ENCODE measurements at places on chromosomes 6 and 20. TPM values are rescaled to one million over a fixed set of nuclear protein-coding genes. Genes with fewer than 3 reads are reported as not detected.

- no peaks in the 10 kb centered on the region for H3K27me3 ChIP-seq
- H3K4me3 ChIP-seq = no peak overlapping the region
- H3K27ac ChIP-seq = no peak overlapping the region
- H3K4me1 ChIP-seq = no peaks in the 10 kb centered on the region
- no peak for DNase-seq
Measured at GRCh38 chr20:35492352-35492751, 37.0 kb downstream of the CEP250 start.

- no peaks in the 10 kb centered on the region for H3K4me1 ChIP-seq
- H3K27ac ChIP-seq = no peak overlapping the region
- no peaks in the 10 kb centered on the region for H3K36me3 ChIP-seq
- no peak overlapping the region for H3K4me3 ChIP-seq
Measured at GRCh38 chr6:29112135-29112534, 4.3 kb downstream of the OR2J3 start.

- H3K27me3 ChIP-seq = no peaks in the 10 kb centered on the region
- no peak overlapping the region for H3K4me3 ChIP-seq
- no peaks in the 10 kb centered on the region for H3K36me3 ChIP-seq
- no peak for DNase-seq
- H3K27ac ChIP-seq = no peak overlapping the region
- peaks cover 35% of the 10 kb centered on the region for H3K4me1 ChIP-seq
Measured at GRCh38 chr6:107416145-107416544, 43.2 kb downstream of the PDSS2 start.

OOEP gene
- not detected for polyA plus RNA-seq

PPP1R3G gene
- polyA plus RNA-seq = 0.12 TPM

DNA sequence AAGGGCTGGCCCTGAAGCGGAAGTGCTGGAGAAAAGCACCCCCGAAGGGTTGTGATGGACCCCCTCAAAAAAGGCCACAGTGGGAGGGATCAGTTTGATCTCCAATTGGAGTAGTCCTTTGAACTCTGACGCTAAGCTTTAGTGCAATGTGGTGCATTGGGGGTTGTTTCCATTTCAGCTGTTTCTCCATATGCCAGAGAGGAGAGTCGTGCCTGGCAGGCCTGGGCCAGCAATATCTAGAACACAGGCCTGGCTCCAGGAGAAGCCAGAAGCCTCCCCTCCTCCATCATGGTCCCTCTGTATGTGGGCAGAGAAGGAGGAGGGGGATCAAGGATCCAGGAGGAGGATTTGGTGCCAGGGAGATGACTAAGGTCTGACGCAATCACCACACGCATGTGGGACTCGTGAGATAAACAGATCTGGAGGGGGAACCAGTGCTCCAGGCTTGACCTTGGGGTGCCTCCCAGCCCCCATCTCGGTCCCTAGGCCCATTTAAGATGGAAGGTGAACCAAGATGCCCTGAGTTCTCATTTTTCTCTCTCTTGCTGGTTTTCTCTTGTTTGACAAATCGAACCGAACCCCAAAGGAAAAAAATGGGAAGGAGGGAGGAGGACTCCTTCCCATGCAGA, 517.4 kb upstream of the JARID2 start:
- no peaks in the 10 kb centered on the region for H3K4me1 ChIP-seq
- no peaks in the 10 kb centered on the region for H3K27me3 ChIP-seq
- peak overlapping the region; percentile 57 for H3K27ac ChIP-seq
- no peak overlapping the region for H3K4me3 ChIP-seq
- H3K36me3 ChIP-seq = no peaks in the 10 kb centered on the region

DNA sequence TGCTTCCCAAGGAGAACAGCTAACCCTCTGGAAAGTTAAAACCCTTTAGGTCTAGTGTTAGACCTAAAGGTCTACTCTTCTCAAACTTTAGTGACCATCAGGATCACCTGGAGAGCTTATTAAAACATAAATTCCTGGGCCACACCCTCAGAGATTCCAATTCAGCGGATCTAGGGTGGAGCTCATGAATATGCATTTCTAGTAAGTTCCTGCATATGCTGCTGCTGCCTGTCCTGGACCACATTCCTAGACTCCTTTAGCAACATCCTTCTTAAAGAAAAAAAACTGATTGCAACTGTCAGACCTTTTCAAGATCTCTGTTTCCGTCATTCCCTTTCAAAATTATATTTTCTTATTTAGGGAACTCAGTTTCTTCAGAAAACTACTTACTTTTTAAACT, 31.2 kb downstream of the SNAP25 start:
- H3K27ac ChIP-seq = no peak overlapping the region
- no peak for DNase-seq
- no peaks in the 10 kb centered on the region for H3K27me3 ChIP-seq
- no peaks in the 10 kb centered on the region for H3K36me3 ChIP-seq
- no peaks in the 10 kb centered on the region for H3K4me1 ChIP-seq
- H3K4me3 ChIP-seq = no peak overlapping the region

- no peak for DNase-seq
- no peaks in the 10 kb centered on the region for H3K27me3 ChIP-seq
- H3K4me3 ChIP-seq = no peak overlapping the region
- peaks cover 7% of the 10 kb centered on the region for H3K4me1 ChIP-seq
Measured at GRCh38 chr20:47484303-47484702, 17.4 kb upstream of the NCOA3 start.

- H3K4me3 ChIP-seq = no peak overlapping the region
- H3K27ac ChIP-seq = peak overlapping the region; percentile 88
- no peaks in the 10 kb centered on the region for H3K36me3 ChIP-seq
- no peak for DNase-seq
Measured at GRCh38 chr20:50310673-50311051, 120.0 kb downstream of the CEBPB start.

GRCh38 chr20:13458860-13459451, 179.8 kb downstream of the TASP1 start:
- H3K4me3 ChIP-seq = no peak overlapping the region
- DNase-seq = no peak
- no peaks in the 10 kb centered on the region for H3K4me1 ChIP-seq
- H3K27me3 ChIP-seq = no peaks in the 10 kb centered on the region
- no peak overlapping the region for H3K27ac ChIP-seq

DNA sequence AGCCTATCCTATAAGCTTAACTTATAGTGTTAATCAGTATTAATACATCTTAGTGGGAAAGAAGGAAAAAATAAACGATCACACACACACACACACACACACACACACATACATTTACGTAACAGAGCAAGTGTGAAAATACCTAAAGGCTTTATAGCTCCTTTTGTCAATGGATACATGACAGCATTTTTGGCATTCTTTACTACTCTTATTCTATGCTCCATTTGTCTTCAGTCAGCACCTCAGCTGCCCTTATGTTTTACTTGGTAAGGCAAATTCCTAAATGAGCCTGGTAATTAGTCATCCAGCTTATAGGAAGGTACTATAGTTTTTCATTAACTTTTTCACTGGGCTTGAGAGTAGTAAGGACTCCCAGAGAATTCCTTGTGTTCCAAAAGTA, 25.1 kb upstream of the SLC17A3 start:
- no peak for DNase-seq
- no peak overlapping the region for H3K4me3 ChIP-seq
- H3K4me1 ChIP-seq = no peaks in the 10 kb centered on the region
- no peaks in the 10 kb centered on the region for H3K36me3 ChIP-seq
- no peaks in the 10 kb centered on the region for H3K27me3 ChIP-seq
- H3K27ac ChIP-seq = no peak overlapping the region

GRCh38 chr6:142886431-142887170, 58.4 kb downstream of the HIVEP2 start:
- H3K4me3 ChIP-seq = no peak overlapping the region
- H3K4me1 ChIP-seq = peaks cover 44% of the 10 kb centered on the region
- H3K36me3 ChIP-seq = no peaks in the 10 kb centered on the region
- H3K27me3 ChIP-seq = no peaks in the 10 kb centered on the region
- peak; percentile 78 for DNase-seq

TAF11 gene
- polyA plus RNA-seq = 40.8 TPM

DNA sequence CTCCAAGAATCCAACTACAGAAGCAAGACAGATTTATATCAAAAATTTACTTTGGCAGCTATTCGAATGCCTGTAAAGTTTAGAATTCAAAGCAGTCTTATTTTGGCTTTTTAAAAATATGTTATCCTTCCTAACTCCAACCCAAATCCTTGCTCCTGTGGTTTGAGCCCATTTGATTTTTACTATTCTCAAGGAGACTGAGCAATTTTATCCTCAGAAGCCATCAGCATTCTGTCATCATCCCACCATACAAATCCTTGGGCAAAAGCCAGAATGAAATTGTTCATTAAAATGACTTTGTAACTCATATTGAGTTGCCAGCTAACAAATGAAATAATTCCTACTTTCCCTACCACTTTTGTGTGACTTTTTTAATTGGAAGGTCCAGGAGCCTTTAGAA, 392.8 kb downstream of the ADGRB3 start:
- H3K36me3 ChIP-seq = no peaks in the 10 kb centered on the region
- no peak overlapping the region for H3K27ac ChIP-seq
- H3K4me1 ChIP-seq = no peaks in the 10 kb centered on the region

DNA sequence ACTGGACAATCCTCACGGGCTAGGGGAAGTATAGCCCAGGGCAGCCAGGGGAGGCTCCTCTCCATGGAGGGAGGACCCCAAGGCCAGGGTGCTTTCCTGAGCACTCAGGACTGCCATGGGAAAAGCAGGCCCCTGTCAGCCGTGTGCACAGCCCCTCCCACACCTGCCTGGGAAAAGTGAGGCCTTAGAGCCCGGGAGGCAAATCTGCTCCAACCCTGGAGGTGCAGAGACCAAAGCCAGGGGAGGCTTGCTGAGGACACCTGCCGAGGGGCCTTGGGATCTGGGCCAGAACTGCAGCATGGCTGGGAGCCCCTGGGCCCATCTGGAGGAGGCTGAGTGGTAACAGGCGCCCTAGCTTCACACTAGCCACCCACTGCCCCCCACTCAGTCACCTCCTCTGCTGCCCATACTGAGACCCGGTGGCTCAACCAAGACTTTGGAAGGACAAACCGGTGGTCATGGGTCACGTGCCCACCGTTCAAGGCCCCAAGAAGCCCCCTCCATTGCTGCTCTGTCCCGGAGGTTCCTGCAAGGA, 55.2 kb downstream of the YTHDF1 start:
- H3K27ac ChIP-seq = no peak overlapping the region
- no peaks in the 10 kb centered on the region for H3K4me1 ChIP-seq
- peaks cover 31% of the 10 kb centered on the region for H3K27me3 ChIP-seq
- DNase-seq = no peak

GRCh38 chr6:10425975-10426780, 11.3 kb upstream of the TFAP2A start:
- DNase-seq = peak; percentile 80
- H3K4me1 ChIP-seq = peaks cover 31% of the 10 kb centered on the region
- H3K4me3 ChIP-seq = peak overlapping the region; percentile 49
- H3K27me3 ChIP-seq = peaks cover 58% of the 10 kb centered on the region

NELFE gene
- polyA plus RNA-seq = 75.8 TPM

ESF1 gene
- 8.1 TPM for polyA plus RNA-seq

- no peak for DNase-seq
- no peak overlapping the region for H3K4me3 ChIP-seq
Measured at GRCh38 chr20:1537731-1538058, 19.8 kb downstream of the SIRPD start.

DNA sequence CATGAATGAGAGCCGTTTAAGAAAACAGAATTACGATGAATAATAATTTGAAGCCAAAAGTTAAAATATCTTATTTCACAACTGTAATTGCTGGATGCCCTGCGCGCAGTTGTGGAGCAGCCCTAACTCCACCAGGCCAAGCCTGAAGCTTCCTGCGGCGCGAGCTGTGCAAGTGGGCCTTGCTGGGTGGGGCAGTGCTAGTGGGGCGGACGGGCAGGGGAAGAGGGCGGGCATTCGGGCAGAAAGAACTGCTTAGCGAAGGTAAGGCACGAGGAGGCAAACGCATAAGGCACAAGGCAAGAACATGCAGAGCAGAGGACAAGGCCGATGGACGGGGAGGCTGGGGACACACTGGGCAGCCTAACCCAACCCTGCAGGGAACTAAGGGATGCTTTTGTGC, 2.3 kb downstream of the HLA-DQB2 start:
- DNase-seq = no peak
- no peak overlapping the region for H3K27ac ChIP-seq
- peaks cover 37% of the 10 kb centered on the region for H3K27me3 ChIP-seq
- no peaks in the 10 kb centered on the region for H3K36me3 ChIP-seq
- no peak overlapping the region for H3K4me3 ChIP-seq

GRCh38 chr6:154249499-154250298, 106.9 kb downstream of the IPCEF1 start:
- H3K27me3 ChIP-seq = no peaks in the 10 kb centered on the region
- H3K27ac ChIP-seq = peak overlapping the region; percentile 73
- H3K36me3 ChIP-seq = no peaks in the 10 kb centered on the region
- no peaks in the 10 kb centered on the region for H3K4me1 ChIP-seq

- no peak overlapping the region for H3K4me3 ChIP-seq
- peaks cover 3% of the 10 kb centered on the region for H3K27me3 ChIP-seq
- H3K36me3 ChIP-seq = no peaks in the 10 kb centered on the region
Measured at GRCh38 chr6:90494067-90494780, 92.6 kb downstream of the MAP3K7 start.

ZC2HC1B gene
- polyA plus RNA-seq = not detected

WFDC10B gene
- polyA plus RNA-seq = 1.6 TPM

GRCh38 chr6:158410784-158411183, 98.5 kb downstream of the TULP4 start:
- DNase-seq = no peak
- H3K27me3 ChIP-seq = no peaks in the 10 kb centered on the region
- H3K4me1 ChIP-seq = peaks cover 19% of the 10 kb centered on the region

DNA sequence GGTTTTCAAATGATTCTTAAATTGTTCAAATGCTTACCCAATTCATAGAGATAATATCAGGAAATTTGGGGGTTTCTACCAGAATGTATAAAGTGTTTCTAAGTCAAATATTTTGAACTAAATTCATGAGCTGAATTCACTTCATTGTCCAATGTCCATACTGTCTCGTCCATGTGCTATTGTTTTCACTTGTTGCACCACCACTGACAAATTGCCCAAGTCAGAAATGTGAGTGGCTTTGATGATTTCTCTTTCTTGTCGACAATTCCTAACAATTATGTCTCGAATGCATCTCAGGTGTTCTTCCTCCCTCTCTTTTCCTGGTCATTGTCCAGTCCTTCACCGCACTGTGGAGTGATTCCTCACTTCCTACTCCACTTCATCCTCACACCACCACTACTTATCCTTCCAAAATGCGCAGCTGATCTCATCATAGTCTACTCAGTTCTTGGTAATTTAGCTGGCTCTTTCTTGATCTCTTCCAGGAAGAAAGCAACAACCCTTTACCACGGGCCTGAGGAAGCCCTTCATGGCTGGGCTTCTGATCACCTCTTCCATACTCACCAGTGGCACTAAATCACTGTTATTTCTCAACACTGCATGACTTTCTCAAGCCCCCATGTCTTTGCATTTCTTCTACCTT, 161.1 kb downstream of the FOXA2 start:
- H3K27ac ChIP-seq = no peak overlapping the region
- no peak for DNase-seq
- H3K4me1 ChIP-seq = no peaks in the 10 kb centered on the region
- no peaks in the 10 kb centered on the region for H3K36me3 ChIP-seq

- H3K4me1 ChIP-seq = no peaks in the 10 kb centered on the region
- H3K4me3 ChIP-seq = no peak overlapping the region
- H3K27ac ChIP-seq = no peak overlapping the region
Measured at GRCh38 chr20:46270977-46271744, 37.1 kb downstream of the CDH22 start.

- H3K27ac ChIP-seq = no peak overlapping the region
- H3K4me3 ChIP-seq = no peak overlapping the region
- H3K36me3 ChIP-seq = no peaks in the 10 kb centered on the region
- peak; percentile 80 for DNase-seq
- peaks cover 12% of the 10 kb centered on the region for H3K4me1 ChIP-seq
- H3K27me3 ChIP-seq = no peaks in the 10 kb centered on the region
Measured at GRCh38 chr6:47126647-47127391, 84.7 kb upstream of the ADGRF1 start.

All from stomach (tissue), 19 donors.